MM.1S (cell line): ENCODE measurements at places on chromosomes 6 and 20.

DNA sequence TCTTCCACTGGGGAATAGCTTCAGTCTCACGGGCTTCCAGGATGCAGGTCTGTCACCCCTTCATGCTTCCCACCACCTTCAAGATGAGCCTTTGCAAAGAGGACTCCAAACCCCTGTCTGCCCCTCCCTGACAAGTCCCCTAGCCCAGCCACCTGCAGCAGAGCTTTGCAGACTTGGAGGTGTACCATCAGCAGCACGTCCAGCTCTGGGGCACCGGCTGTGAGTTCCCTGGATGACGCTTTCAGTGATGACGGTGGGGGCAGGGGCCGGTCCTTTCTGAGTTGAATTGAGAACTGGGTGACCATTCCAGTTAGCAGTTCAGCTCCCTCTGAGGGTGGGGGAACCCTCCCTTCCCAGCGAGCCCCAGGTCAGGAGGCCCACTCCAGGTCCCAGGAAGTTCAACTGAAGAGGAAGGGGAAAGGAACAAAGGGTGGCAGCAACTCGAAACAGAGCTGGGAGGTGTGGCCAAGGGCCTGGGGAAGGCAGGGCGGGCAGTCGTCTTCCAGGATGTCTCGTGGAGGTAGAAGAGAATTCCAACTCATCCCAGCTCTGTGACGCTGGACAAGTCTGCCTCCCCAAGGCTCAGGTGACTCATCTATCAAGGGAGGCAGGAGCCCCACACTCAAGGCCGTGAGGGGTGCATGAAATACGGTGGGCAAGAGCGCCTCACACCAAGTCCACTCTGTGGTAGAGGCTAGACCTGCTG lies 86.0 kb downstream of the PTPN1 start:
- peaks cover 5% of the 10 kb centered on the region; the same call in 1 of the 2 replicates for H3K27me3 ChIP-seq
- H3K36me3 ChIP-seq, result no peaks in the 10 kb centered on the region
- no peak overlapping the region for H3K4me3 ChIP-seq
- DNase-seq, result no peak
- no peaks in the 10 kb centered on the region for H3K4me1 ChIP-seq

- no peak for DNase-seq
- no peak overlapping the region for H3K4me3 ChIP-seq
- H3K27ac ChIP-seq, result no peak overlapping the region
- H3K27me3 ChIP-seq, result no peaks in the 10 kb centered on the region
- H3K4me1 ChIP-seq, result peaks cover 7% of the 10 kb centered on the region; the same call in 1 of the 2 replicates
Observed at GRCh38 chr20:49724408-49725223, 10.9 kb upstream of the B4GALT5 start.

- no peak overlapping the region for H3K4me3 ChIP-seq
- no peaks in the 10 kb centered on the region for H3K27me3 ChIP-seq
- no peaks in the 10 kb centered on the region for H3K4me1 ChIP-seq
- no peak for DNase-seq
- no peak overlapping the region for H3K27ac ChIP-seq
- H3K36me3 ChIP-seq, result no peaks in the 10 kb centered on the region
Observed at GRCh38 chr6:133173276-133173675, 67.9 kb upstream of the EYA4 start.

DNA sequence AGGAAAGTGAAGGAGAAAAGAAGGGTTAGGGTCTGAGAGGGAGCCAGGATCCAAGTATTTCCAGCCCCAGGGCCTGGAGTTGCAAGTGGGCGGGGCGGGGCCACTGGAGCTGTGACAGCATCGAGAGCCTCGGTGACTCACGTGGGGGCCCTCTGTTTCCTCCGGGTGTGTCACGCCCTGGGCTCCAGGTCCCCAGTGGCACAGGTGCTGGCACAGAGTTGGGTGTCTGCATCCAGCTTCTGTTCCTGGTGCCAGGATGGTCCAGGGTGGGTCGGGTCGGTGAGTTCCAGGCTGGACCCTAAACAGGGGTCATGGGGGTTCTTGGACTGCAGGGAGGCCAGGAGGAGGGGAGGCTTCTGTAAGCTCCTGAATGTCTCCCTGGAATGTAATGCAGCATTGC lies 16.7 kb downstream of the RAET1L start:
- H3K36me3 ChIP-seq, result no peaks in the 10 kb centered on the region
- no peak overlapping the region for H3K27ac ChIP-seq
- H3K4me1 ChIP-seq, result 0 out of 2 replicates have a peak, but pooled peaks cover 4% of the 10 kb centered on the region
- DNase-seq, result no peak

GRCh38 chr20:48957533-48957932 lies 36.0 kb downstream of the ARFGEF2 start:
- DNase-seq, result no peak
- H3K4me3 ChIP-seq, result no peak overlapping the region
- H3K36me3 ChIP-seq, result peaks cover 20% of the 10 kb centered on the region
- no peak overlapping the region for H3K27ac ChIP-seq
- no peaks in the 10 kb centered on the region for H3K27me3 ChIP-seq

DNA sequence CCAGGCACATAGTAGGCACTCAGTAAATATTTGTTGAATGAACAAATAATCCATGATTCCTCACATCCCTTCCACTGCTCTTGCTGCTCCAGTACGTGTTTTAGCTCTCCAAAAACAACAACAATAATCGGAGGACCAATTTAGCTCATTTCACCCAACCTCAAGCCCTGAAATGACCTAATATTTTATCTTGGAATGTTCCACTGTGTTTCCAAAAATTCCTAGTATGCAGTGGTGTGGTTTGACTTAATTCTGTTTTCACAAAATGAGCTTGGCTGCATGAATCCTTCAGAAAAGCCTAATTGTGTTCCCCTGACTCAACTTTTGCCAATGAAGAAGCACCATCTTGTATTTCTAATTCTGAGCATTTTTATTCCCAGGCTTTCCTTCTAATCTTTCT lies 168.0 kb upstream of the PHACTR1 start:
- H3K36me3 ChIP-seq, result no peaks in the 10 kb centered on the region
- H3K4me1 ChIP-seq, result no peaks in the 10 kb centered on the region
- no peaks in the 10 kb centered on the region for H3K27me3 ChIP-seq
- no peak overlapping the region for H3K4me3 ChIP-seq
- no peak overlapping the region for H3K27ac ChIP-seq

- 0 out of 2 replicates have a peak, but pooled peaks cover 11% of the 10 kb centered on the region for H3K36me3 ChIP-seq
- H3K27ac ChIP-seq, result no peak overlapping the region
- no peaks in the 10 kb centered on the region for H3K27me3 ChIP-seq
- H3K4me3 ChIP-seq, result no peak overlapping the region
Observed at GRCh38 chr20:38825571-38825900, 20.0 kb downstream of the PPP1R16B start.

DNA sequence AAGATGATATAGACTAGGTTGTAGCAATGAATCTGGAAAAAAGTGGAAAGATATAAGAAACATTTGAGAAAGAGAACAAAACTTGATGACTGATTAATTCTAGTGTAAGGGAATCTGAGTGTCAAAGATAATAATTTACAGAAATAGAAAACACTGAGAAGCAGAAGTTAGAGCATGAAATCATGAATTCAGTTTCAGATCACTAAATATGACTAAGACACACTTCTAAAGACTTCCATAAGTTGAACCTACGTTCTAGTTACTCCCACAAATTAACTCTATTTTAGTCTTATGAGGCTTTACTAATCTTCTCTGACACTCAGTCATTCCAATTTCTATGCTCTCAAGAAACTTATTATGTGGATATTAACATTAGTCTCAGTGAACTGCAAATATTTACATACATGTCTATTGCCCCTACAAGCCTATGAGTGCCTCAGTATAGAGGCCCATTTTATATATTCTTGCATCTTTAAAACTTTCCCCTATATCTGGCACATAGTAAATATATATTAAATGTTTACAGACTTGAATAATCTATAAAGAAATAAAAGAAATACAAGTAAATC lies 30.4 kb downstream of the IBTK start:
- no peak overlapping the region for H3K27ac ChIP-seq
- no peaks in the 10 kb centered on the region for H3K27me3 ChIP-seq
- no peak for DNase-seq
- H3K4me3 ChIP-seq, result no peak overlapping the region
- H3K4me1 ChIP-seq, result peaks cover 13% of the 10 kb centered on the region; the same call in 1 of the 2 replicates
- peaks cover 19% of the 10 kb centered on the region; the same call in 1 of the 2 replicates for H3K36me3 ChIP-seq

DNA sequence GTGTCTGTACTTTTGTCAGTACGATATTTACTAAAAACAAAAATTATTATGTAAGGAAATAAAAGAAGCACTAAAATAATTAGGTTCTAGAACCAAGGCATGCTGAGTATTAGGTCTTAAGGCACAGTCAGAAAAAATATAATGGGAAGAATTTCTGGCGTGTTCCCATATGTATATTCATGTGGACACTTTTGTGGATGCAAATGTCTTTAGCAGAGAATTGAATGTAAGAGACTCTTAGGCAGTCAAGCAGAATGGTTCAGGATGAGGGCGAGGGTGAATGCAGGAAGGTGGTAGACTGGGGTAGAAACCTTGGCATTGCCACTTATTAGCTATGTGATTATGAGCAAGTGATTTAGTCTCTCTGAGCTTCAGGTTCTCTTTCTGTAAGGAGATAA lies 71.5 kb downstream of the SASH1 start:
- H3K4me1 ChIP-seq, result no peaks in the 10 kb centered on the region
- no peaks in the 10 kb centered on the region for H3K27me3 ChIP-seq
- DNase-seq, result no peak
- no peak overlapping the region for H3K27ac ChIP-seq
- no peak overlapping the region for H3K4me3 ChIP-seq
